EH (cell line): ENCODE measurements at places on chromosomes 6 and 20.

DNA sequence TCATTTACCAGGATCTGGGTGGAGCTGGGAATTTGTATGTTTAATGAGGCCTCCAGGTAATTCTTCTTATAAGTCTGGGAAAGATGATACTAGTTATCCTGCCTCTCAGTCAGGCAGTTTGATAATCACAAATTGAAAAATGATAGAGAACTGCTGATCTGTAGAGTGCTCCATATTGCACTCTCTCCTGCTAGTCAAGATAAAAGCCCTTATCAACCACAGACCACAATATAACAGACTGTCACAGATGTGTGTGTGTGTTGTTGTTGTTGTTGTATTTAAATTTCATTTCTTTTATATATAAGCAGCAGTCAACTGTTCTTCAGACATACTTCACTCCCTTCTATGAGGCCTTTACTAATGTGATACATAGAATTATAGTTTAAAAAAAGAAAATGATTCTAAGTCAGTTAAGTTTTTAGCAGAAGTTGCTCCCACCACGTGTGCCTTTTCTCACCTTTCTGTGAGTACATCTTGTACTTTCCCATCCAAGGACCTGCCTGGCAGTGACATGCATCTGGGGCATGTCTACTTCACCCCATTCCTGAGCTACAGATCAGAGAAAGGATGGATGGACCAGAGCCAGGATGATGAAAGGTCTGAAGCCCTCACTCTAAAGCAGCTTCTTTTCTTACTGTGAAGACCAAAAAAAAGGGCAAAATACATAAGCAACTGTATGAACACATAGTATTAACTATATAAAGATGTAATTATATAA lies 29.8 kb downstream of the TENT5A start:
- DNase-seq: no peak

DNA sequence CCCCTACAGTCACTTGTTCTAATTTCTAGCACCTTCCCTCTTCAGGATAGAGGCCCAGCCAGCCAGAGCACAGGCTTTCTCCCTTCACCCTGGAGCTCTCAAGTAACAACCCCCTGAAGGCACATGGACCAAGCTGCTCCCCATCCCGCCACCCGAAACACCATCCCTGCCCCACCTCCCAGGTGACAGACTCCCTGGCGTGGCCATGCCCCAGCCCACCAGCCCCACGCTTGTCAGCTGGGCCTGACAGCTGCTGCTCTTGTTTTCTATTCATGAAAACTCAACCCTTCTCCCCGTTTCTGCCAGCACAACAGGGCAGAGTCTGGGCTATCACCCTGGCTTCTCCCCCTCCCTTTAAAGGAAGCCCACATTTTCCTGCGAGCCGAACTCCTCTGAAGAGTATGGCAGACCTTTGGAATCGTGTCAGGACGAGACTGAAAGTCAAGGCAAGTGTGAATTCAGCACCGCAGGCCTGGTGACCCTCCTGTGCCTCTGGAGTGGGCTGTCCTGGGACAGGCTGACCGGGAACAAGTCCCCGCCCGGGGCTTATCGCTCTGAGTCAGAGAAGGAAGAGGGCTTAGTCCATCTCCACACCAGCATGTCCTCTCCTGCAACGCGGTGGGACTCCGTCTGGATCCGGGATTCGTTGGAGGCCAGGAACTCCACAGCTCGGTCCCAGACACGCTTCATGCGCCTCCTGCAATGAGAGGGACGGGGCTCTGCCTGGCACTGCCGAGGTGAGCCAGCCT lies 16.7 kb downstream of the LEMD2 start:
- DNase-seq: peak; percentile 75

- peak; percentile 38 for DNase-seq
Measured at GRCh38 chr6:5677219-5678000, 329.3 kb downstream of the NRN1 start.

DNA sequence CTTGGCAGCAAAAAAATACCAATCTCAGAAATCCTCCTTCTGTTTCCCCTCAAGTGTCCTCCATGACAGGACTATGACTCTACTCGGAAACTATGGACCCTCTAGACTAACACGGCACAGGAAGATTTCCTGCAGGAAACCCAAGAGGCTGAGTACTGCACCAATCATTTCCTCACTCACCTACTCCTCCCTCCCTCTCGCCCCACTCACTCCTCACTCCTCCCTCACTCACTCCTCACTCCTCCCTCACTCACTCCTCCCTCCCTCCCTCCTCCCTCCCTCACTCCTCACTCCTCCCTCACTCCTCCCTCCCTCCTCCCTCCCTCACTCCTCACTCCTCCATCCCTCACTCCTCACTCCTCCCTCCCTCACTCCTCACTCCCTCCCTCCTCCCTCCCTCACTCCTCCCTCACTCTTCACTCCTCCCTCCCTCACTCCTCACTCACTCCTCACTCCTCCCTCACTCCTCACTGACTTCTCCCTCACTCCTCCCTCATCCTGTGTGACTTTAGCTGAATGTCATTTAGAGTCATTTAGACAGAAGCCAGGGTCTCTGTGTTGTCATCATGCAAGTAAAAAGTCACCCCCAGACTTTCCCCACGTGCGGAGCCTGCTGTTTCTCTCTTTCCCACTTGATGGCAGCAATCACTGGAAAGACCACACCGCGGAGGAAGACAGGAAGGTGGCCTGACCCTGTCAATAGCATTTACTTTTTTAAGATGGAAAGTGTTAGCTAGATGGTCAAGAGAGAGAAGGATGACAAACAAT lies 226.8 kb upstream of the PDE10A start:
- DNase-seq: peak; percentile 20

DNA sequence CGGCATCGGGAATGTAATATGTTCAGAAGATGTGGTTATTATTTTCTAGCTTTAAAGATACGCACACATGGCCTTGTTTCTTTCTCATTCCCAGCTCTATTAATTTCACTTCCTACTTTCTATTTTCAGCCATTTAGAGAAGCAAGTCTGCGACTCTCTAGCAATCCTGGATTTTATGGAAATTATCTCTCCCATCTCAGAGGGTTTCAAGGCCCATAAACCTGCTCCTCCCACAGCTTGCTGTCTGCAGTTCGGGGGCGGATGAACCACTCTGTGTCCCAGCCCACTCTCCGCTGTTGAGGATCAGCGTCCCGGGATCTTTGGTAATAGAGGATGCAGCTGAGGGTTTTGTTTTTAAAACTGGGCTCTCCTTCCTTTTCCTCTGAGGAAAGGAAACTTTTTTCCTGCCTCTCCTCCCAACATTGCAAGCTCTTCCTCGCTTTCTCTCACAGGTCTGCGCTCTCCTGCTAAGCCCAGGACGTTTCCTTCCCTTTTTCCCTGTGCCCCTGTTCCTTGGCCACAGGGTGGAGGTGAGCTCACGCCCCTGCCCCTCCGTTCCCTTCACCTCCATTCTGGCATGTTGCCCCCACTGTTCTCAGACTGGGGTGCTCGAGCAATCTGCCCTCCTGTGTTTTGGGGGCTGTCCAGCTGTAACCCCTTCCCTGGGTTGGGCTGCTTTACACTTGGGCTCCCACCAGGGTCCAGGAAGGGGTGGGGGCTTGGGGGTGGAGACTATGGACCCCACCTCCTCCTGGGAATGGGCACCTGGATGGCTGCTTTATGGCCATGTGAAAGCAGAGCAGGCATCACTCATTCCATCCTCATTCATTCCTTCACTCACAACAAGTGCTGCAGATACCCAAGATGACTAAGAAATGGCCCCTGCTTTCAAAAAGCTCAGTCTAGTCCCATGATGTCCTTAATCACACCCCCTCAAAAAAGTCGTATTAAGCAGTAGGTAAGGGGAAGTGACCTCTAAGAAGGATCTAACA lies 54.9 kb downstream of the ZBTB9 start:
- DNase-seq: peak; percentile 37

DNA sequence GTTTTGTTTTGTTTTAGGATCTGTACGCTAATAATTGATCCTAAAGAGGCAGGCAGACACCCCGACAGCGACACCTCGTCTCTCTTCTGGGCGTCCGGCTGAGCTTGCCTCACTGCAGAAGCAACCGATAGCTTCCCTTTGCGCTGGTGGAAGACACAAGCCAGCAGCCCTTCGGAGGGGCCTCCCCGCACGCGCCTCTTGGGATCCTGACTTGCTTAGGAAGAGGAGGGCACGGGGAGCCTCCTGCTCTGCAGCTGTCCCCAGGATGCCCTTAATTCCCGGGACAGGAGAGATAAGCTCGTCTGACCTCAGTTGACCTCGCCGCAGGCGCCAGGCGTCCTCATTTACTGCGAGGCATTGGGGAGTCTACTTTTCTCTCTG lies 94.0 kb downstream of the CD83 start:
- no peak for DNase-seq

DNA sequence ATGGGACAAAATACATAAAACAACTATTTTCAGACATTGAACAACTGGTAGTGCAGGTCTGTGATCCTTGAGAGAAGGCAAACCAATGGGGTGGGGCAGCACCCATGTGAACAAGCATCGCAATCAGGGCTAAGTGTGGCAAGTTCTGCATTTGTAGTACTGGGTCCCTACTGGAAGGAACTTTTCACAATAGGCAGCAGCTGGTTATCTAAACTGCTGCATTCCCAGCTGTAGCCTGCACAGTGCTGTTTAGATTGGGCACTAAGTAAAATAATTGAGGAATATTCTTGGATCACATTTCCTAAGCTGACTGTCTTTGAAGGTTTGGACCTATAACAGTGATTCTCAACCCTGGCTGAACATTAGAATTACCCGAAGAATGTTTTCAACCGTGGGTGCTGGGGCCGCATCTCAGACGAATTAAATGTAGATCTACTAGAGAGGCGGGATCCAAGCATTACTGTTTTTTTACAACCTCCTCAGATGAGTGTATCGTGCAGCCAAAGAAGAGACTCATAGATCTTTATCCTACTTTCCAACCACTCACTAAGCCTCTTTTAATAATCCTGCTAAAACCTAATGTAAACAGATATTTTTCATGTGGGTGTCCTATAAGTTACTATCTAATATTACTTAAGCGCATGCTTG lies 12.4 kb upstream of the MAP3K4 start:
- peak; percentile 44 for DNase-seq

DNA sequence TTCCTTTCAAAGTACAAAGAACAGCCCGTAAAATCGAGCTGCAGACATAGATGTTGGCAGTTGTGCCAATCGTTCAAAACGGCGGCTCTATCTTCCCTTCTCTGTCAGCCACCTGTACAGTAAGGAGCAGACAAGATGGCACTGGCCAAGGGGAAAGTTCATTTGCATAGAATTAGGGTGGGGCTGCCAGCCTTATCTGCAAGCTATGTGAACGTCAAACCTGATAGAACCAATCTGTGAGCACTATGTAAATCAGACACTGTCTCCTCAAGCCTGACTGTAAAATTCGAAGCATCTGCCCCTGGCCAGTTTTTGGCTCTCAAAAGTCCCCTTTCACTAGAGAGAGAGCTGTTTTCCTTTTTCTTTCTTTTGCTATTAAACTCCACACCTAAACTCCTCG lies 374.5 kb downstream of the EPM2A start:
- DNase-seq: no peak
